ENCODE measurements at places on chromosomes 13 and 19.

GRCh38 chr19:34224996-34225658 is 29.2 kb upstream of the GARRE1 start:
- peak; percentile 33 for DNase-seq

GRCh38 chr13:32811297-32811800 is 204.9 kb upstream of the KL start:
- DNase-seq: peak; percentile 59

GRCh38 chr13:110097013-110097412 is 209.9 kb downstream of the COL4A1 start:
- DNase-seq: no peak

DNA sequence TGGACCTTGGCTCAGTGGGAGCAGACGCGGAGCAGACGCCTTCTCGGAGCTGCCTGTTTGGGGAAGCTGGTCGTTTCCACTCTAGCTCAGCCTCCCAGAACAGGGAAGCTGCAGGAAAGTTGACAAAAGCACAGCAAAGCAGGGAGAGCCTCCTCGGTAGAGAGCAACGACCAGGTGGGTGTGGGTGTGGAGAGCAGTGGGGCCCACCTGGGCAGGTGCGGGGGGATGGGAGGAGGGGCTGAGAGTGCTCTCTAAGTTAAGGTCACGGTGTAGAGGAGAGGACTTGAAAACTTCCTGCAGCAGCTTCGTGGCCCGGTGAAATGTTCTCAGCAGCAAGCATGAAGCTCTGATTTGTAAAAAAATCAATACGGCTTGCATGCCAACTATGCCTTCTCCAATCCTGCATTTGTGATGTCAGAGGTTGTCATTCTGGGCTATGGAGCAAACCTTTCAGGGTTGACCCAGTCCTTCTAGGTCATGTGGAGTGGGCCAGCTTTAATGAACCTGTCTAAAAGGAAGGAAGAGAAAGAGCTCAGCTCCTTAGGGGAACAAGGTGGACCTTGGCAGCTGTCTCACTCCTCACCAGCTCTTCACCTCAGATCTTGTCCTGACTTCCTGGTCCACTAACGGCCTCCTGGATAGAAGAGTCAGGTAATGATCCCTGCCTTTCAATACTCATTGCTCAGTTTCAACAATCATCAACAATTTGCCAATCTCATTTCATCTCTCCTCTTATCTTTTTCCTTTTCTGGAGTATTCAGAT is 85.8 kb upstream of the UBL3 start:
- no peak for DNase-seq

- peak; percentile 45 for DNase-seq
These were observed 22.5 kb downstream of the LGALS16 start for GRCh38 chr19:39677961-39678889.

GRCh38 chr13:83281654-83282053 is 600.6 kb downstream of the SLITRK1 start:
- DNase-seq: no peak

- no peak for DNase-seq
These were observed 516 bp upstream of the ATP1A3 start for GRCh38 chr19:41994521-41994971.

DNA sequence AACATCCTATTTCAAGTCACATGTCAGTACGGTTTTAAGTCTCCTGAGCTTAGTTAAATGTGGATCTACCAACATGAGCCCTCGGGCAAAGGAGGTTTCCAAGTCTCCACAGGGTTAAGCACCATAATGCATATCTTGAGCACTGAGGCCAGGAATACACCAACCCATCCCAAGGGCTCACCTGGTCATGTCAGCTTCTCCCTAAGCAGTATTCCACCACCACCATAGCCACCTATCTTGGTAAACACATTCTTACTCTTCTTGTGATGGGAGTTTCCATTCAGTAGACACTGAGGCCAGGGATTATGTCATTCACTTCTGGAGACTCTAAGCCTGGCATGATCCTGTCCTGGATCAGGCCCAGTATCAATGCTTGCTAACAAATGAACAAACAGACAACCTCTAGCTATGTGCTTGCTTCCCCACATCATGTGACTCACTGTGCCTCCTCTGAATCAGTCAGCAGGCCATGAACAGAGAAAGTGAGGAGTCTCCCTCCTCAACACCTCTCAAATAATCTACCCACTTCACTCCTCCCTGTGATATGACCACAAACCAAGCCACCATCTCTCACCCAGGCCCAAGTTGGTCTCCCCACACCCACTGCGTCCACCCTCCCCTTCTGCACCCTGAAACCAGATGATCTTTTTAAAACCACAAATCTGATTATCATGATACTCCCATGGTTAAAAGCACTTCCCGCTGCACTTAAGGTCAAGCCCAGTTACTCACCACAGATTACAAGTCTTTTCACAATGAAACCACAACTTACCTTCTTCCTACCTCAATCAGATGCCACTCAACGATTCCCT is 5.8 kb downstream of the PEG3 start:
- DNase-seq: no peak

- peak; percentile 32 for DNase-seq
These were observed 4.7 kb upstream of the TMPRSS9 start for GRCh38 chr19:2355168-2356035.

DNA sequence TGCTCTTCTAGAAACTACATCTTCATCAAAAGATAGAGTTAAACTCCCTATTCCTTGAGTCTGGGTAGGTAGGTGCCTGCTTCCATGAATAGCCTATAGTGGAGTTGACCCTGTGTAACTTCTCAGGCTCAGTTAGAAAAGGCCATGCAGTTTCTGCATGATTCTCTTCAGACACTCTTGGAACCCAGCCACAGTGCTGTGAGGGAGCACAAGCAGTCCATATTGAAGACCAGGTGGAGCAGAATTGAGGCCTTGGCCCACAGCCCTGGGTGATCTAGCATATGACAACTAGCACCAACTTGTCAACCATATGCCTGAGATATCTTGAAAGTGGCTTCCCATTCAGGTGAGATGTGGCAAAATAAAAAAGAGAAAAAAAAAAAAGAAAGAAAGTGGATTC is 10.3 kb upstream of the PAN3 start:
- DNase-seq: no peak

GRCh38 chr19:5632241-5632612 is 9.3 kb downstream of the SAFB start:
- DNase-seq: no peak

DNA sequence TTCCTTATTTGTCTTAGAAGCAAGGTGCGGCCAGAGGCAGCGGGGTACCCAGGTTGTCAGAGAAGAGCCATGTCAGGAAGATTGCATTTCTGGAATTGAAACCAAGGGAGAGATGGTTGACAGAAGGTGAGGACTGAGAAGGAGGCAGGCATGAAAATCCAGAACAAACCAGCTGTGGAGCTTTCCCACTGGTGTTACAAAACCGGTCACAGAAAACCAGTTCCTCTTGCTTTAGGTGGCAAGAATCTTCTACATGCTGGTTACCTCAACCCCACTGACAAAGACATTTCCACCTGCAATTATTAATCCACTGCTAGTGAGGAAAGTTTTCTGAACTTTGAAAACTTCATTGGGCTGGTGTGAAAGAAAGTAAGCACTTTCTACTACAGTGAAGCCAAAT is 64.0 kb upstream of the MED4 start:
- no peak for DNase-seq

Data from A172 (cell line).